CD4-positive, alpha-beta memory T cell (primary cell): ENCODE measurements at places on chromosomes 7 and 10.

DNA sequence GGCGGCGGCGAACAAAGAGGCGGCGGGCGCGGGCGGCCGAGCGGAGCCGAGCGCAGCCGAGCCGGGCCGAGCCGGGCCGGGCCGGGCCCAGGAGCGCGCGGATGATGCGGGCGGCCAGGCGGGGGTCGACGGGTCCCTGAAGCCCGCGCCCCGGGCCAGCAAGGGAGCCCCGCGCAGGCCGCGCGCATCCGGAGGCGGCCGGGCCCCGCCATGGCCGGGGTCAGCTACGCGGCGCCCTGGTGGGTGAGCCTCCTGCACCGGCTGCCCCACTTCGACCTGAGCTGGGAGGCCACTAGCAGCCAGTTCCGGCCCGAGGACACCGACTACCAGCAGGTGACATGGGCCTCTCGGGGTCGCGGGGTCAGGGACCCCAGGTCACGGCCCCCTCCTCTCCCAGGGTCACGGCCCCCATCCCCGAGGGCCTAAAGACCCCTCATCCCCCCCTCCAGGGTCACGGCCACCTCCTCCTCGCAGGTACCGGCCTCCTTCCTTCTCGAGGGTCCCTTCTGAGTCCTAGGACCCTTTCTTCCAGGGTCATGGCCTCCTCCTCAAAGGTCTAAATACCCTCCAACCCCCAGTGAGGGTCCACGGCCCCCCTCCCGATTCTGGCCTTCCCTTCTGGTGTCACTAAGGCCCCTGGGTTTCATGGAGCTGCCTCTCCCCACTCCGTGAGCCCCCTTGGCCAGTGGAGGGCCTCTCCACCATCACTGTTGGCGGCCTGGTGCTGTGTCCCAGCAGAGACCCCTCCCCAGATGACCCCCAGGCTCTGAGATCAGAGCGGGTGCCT lies at the start of gene TTYH3:
TTYH3 (plus strand) TSS at position 41 of the 787 bp plus-strand sequence; CDS start at position 211, 170 bp downstream.
- H3K27ac ChIP-seq, result peak within 1 kb of the TSS; percentile 63
- DNase-seq, result no peak
- H3K4me1 ChIP-seq, result peaks cover 27% of the 10 kb centered on the region

GRCh38 chr10:49500412-49500811 lies 38.5 kb downstream of the ERCC6 start:
- no peak for DNase-seq
- H3K4me3 ChIP-seq, result no peak overlapping the region
- H3K4me1 ChIP-seq, result no peaks in the 10 kb centered on the region
- no peak overlapping the region for H3K27ac ChIP-seq
- no peaks in the 10 kb centered on the region for H3K36me3 ChIP-seq

DNA sequence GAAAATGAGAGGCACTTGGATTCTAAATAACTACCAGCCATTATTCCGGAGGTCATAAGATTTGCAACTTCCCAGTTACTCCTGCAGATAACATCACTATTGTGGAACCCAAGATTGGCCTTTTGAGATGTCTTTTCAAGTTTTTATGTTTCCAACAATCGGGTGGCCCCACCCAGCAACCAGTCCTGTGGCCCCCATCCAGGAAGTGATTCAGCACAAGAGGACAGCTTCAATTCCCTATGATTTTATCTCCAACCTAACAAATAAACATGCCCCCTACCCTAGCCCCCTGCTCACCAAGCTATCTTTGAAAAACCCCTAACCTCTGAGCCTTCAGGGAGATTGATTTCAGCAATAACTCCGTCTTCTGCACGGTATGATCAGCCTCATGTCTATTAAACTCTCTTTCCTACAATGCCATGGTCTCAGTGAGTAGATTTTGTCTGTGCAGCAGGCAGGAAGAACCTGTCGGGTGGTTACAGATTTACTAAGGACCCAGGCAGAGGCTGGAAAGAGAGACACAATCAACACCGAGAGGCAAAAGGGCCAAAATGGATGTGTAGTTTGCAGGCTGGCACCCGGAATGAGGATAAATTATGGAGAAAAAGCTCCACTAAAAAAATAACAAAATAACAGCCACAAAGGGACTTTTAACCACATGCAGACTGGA lies 83.9 kb upstream of the UNC5B start:
- no peak overlapping the region for H3K27ac ChIP-seq
- no peak for DNase-seq
- no peaks in the 10 kb centered on the region for H3K36me3 ChIP-seq
- no peaks in the 10 kb centered on the region for H3K4me1 ChIP-seq
- peaks cover 3% of the 10 kb centered on the region for H3K27me3 ChIP-seq

DNA sequence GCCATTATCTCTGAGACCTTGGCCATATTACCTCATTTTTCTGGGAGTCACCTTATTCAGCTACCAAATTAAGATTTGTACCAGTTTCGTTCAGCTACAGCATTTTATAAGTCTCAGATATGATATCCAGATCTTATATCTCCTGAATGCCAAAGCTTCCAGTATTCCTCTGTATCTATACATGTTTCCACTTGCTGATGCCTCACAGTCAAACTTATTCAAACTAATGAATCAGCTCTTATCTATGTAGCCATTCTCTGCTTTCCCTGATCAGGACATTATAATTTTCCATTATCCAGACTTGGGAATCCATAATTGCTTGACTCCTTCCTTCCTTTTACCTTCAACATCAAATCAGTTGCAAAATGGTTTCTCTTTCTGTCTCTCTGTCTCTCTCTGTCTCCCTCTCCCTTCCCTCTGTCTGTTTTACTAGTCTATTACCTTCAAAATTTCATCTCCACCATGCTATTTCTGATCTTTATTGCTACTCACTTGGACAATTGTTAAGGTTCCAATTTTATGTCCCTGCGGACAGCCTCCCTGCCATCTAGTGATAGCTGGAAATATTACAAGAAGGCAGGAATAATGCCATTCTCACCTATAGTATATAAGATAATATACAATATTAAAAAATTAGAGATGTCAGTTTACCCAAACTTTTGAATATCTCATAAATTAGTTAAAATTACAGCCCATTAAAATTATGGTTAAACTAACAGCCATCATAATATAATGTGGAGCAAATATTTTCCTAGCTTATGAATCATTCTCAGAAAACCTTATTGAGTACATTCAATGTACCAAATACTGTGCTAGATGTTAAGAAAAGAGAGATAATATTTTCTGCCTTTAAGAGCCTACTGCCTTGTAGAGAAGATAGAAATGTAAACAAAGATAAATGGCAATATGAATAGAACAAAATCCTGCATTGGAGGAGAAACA lies 89.8 kb downstream of the PCLO start:
- no peaks in the 10 kb centered on the region for H3K4me1 ChIP-seq
- no peaks in the 10 kb centered on the region for H3K36me3 ChIP-seq
- no peak overlapping the region for H3K4me3 ChIP-seq
- no peak for DNase-seq
- no peak overlapping the region for H3K27ac ChIP-seq

GRCh38 chr7:7675686-7676085 lies 35.1 kb downstream of the UMAD1 start:
- H3K36me3 ChIP-seq, result peaks cover 13% of the 10 kb centered on the region
- H3K4me1 ChIP-seq, result peaks cover 22% of the 10 kb centered on the region
- no peak overlapping the region for H3K4me3 ChIP-seq
- no peaks in the 10 kb centered on the region for H3K27me3 ChIP-seq

DNA sequence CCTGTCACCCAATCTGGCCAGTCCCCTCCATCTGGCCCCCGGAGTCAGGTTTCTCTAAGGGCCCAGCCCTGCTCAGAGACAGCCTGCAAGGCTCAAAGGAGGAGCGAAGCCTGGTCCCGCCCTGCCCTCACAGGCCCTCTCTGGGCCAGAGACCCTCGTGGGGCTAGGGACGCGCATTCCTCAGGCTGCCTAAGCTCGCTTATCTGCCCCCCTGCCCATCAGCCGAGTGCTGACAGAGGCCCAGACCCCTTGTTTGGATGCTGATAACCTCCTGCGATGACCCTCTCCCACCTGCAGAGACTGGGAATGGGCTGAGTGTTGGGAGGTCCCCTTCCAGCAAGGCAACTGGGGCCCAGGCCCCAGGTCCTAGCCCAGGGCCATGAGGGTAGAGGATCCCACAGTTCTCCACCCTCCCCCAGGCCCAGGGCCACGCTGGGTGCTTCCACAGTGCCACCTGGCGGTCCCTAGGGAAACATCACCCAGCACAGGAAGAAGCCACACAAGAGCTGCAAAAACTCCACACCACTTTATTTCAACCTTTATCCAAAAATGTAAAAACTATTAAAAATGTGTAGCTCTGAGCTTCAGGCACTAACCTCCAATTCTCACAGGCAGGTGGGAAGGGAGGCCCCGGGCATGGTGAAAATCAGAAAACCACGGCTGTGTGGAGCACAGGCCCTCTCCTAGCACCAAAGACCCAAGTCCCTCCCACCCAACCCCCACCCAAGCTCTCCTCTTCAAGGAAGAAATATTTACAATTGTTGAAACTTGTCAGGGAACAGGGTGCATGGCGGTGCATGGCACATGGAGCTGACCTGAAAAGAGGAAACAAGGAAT lies 2.2 kb downstream of the NPM3 start:
- H3K4me1 ChIP-seq, result peaks cover 71% of the 10 kb centered on the region
- peaks cover 14% of the 10 kb centered on the region for H3K36me3 ChIP-seq
- no peak overlapping the region for H3K27ac ChIP-seq
- H3K4me3 ChIP-seq, result no peak overlapping the region
- H3K27me3 ChIP-seq, result peaks cover 26% of the 10 kb centered on the region
- DNase-seq, result peak; percentile 74

DNA sequence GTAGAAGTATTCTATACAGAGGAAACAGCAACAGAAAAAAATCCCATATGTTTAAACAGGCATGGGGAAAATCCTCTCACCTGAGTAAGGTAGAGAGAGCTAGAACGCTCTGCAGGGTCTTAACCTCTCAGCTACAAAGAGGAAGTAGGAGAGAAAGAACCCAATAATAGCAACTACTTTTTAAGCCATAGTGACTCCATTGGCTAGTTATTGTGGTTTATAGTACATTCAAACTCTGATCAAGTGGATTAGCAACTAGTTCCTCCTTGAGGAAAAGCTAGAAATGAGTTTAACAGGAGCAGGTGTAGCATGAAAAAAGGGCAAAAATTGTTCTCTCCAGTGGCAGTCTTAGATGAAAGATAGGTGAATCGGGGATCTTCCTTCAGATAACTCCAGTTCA lies 89.7 kb downstream of the HGF start:
- no peak for DNase-seq
- H3K4me3 ChIP-seq, result no peak overlapping the region
- H3K36me3 ChIP-seq, result no peaks in the 10 kb centered on the region
- no peaks in the 10 kb centered on the region for H3K4me1 ChIP-seq
- no peaks in the 10 kb centered on the region for H3K27me3 ChIP-seq
- H3K27ac ChIP-seq, result no peak overlapping the region

DNA sequence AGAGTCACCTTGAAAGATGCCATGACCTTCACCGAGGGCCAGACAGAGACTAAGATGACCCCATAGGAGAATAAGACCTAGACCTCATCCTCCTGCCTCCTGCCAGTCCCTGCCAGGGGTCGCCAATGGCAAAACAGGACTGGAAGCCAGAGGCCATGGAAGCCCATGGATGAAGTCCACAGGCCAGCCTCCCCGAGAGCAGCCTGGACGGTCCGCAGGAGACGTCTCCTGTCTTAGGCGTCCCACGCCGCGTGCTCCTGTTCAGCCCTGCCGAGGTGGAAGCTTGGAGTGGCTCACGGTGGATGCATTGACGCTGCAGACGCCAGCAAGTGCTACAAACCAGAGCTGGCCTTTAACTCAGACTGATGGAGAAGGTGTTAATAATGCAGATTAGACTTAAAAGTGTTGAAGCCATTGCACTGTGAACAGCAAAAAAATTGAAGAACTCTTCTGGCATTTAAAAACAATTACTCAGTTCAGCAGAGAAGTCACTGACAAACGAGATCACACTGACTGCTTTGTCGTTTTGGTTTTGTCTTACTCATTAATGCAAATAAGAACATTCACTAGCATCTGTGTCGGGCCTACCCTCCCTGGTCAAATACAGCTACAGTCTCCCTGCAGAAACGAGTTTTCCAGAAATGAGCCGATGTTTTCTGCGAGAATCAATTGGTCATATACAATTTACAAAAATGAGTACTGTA lies 38.1 kb upstream of the FAM20C start:
- H3K27me3 ChIP-seq, result no peaks in the 10 kb centered on the region
- H3K27ac ChIP-seq, result no peak overlapping the region

- no peaks in the 10 kb centered on the region for H3K27me3 ChIP-seq
- H3K36me3 ChIP-seq, result no peaks in the 10 kb centered on the region
- no peak overlapping the region for H3K27ac ChIP-seq
- H3K4me3 ChIP-seq, result no peak overlapping the region
These were observed 269.6 kb downstream of the SORCS3 start for GRCh38 chr10:104910712-104911111.

DNA sequence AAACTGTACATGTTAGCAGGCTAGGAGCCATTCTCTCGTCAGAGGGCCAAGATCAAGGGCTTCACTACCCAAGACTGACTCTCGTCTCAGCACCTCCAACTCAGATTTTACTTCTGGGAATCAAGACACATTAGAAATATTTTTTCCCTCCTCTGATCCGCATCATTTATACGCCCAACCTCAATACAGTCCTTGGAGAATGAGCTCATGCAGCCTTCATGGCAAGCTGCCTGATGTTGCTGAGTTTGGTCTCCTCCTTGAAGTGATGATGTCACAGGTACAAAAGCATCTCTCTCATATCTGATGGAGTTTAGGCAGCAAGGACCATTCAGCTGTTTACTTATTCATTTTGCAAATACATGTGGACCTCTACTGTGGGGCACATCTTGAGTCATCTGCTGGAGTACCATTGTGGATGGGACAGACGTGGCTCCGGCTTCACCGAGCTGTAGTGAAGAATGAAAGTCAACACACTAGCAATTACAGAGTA lies 114.0 kb downstream of the BMPER start:
- H3K4me1 ChIP-seq, result no peaks in the 10 kb centered on the region
- H3K36me3 ChIP-seq, result no peaks in the 10 kb centered on the region
- H3K27ac ChIP-seq, result no peak overlapping the region
- DNase-seq, result no peak
- no peaks in the 10 kb centered on the region for H3K27me3 ChIP-seq

- no peaks in the 10 kb centered on the region for H3K4me1 ChIP-seq
- no peak for DNase-seq
- H3K27me3 ChIP-seq, result no peaks in the 10 kb centered on the region
- no peak overlapping the region for H3K27ac ChIP-seq
These were observed 26.1 kb upstream of the LAMB1 start for GRCh38 chr7:108029034-108029433.

DNA sequence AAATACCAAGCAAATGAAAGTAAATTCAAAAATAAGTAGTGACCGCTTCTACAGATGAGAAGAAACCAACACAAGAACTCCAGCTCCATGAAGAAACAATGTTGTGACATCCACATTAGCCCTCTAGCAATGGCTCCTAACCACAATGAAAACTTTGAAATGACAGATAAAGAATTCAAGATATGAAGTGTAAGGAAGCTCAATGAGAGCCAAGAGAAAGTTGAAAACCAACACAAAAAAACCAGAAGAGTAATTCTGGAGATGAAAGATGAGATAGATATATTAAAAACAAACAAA lies 68.2 kb upstream of the DDC start:
- no peak overlapping the region for H3K4me3 ChIP-seq
- no peaks in the 10 kb centered on the region for H3K27me3 ChIP-seq
- no peak overlapping the region for H3K27ac ChIP-seq
- H3K36me3 ChIP-seq, result no peaks in the 10 kb centered on the region

DNA sequence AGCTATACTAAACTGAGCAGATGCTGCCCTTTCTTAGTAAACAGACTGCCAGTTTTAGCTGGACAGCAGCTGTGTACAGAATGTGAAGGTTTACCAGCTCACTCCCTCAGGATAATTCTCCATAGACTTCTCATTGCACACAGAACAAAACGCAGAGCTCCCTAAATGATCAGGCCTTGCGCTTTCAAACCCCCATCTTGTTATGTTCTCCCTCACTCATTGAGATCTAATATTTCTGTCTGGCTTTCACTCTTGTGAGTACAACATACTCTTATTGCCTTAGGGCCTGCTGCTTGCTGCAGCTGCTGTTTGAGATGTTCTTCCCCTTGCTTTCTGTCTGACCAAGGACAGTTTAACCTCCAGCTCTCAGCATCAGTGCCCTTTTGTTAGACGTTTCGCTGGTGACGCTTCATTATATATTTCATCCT lies 17.3 kb downstream of the VWDE start:
- H3K36me3 ChIP-seq, result no peaks in the 10 kb centered on the region
- H3K27me3 ChIP-seq, result no peaks in the 10 kb centered on the region
- H3K4me1 ChIP-seq, result no peaks in the 10 kb centered on the region
- H3K4me3 ChIP-seq, result no peak overlapping the region
